ENCODE measurements at places on chromosomes 3 and 15. TPM values are rescaled to one million over a fixed set of nuclear protein-coding genes. Genes with fewer than 3 reads are reported as not detected.

DNA sequence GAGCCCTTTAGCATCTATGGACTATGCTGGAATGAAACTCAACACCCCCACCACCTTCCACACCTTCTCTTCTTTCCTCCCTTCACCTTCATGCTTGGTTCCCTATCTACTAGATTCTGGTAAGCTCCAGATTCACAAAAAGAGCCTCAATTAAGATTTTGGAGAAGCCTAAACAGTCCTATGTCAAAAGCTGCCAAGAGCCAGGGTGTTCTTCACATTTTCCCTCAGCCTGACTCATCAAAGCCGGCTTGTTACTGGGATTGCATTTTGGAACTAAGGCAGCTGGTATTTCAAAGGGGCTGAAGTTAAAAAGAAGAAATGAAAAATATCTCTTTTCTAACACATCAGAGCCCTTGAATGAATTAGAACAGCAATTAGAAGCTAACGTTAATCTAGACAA, 247.7 kb downstream of the MYRIP start:
- peak; percentile 39 for DNase-seq

DNA sequence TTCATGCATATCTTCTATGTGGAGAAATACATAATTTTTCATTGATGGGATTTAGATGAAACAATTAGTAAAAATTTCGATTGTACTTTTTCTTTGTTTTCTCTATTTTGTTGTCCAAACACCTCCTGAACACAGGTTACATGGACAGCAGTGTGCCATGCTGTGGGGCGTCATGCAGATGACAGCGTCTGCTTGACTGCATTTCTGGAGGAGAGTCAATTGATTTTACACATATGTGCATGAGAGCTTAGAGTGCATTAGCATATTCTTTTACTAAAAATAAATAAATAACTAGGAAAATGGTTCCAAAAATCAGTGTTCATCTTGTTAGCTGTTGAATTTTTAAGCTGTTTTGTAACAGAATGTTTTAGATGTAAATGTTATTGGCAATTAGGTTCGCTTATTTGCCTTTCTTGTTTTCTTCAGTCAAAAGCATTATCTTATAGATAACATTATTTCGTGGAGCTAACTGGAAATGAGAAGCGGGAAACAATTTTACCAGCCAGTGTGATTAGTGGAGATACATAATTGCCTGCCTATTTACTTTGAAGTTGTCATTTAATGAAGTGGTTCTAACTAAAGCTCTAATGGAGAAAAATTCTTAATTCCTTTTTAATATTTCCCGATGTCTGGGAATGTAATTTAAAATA, 82.7 kb upstream of the VGLL3 start:
- DNase-seq, result no peak

DNA sequence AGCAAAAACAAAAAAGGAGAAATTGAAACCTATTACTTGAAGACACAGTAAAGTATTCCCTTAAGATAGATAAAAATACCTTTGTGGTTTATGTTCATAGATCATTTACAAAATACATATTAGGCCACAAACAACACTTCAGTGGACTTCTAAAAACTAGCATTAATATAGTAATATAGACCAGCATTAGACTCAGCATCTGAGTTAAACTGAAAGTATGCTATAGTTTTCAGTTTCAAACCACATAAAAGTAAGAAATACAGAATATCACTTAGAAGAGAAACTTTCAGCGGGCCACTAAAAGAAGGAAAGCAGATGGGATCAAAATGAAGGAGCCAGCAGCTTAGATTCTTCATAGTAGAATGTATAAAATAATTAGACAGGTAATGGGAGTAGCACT, 86.6 kb downstream of the MSL2 start:
- DNase-seq, result no peak

DNA sequence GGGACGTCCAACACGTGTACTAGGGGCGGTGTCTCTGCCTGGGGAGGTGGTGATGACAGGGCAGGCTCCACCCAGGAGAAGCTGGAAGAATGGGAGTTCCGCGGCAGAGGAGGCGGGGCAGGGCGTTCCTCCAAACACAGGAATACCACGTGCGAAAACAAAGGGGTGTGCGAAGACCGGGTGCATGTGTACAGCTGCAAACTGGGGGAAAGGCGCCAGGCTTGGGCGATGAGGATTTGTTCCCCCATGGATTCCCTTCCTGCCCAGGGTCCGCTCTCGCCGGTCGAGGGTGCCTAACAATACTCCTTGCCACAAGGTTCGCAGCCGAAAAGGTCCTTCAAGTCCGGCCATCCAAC, 500 bp upstream of the ZSCAN2 start:
- DNase-seq, result peak; percentile 89

- DNase-seq, result no peak
Measured at GRCh38 chr15:98746375-98747155, 98.2 kb downstream of the IGF1R start.

DNA sequence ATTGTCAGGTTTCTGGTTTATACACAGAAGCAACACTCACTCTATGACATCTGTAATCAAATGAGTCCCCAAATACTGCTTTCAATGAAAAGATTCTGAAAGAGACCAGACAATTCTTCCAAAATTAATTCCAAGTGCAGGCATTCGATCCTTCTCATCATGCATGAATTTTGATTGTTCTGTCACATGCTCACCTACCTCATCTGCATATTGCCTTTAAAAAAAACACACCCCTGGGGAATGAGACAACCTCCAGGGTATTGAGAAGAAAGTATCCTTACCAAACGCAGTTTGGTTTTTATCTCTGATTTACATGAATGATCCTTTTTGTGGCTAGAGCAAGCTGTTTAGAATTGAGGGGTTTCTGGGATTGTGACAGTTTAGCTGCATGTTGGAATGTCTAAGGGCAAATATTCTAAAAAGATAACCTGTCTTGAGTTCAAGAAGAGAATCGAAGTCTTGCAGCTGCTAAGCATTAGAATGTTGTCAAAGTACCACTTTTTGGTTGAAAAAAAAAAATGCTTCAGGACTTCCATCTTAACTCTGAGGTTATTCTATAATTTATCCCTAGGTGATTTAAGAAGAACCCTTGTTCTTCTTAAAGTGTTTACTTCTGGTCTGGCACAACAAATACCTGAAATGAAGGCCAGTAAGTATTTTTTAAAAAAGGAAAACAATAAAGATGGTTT, 653.1 kb downstream of the RBMS3 start:
- no peak for DNase-seq

DNA sequence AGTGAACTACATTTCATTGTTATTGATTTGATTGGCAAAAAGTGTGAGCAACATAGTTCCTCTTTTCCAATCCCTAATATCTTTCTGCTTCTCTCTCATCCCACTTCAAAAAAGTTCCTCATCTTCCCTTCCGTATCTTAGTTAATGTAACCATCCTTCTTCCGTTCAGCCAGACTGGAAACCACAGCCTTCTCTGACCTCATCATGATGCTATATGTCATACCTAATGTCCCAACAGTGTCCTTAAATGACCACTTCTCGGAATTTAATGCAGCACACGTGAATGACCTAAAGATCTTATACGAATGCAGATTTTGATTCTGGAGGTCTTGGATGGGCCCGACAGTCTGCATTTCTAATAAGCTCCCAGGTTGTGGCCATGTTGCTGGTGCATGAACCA, 320.3 kb upstream of the SATB1 start:
- no peak for DNase-seq

- DNase-seq, result no peak
Measured at GRCh38 chr3:182892226-182892625, 88.1 kb downstream of the DCUN1D1 start.

DNA sequence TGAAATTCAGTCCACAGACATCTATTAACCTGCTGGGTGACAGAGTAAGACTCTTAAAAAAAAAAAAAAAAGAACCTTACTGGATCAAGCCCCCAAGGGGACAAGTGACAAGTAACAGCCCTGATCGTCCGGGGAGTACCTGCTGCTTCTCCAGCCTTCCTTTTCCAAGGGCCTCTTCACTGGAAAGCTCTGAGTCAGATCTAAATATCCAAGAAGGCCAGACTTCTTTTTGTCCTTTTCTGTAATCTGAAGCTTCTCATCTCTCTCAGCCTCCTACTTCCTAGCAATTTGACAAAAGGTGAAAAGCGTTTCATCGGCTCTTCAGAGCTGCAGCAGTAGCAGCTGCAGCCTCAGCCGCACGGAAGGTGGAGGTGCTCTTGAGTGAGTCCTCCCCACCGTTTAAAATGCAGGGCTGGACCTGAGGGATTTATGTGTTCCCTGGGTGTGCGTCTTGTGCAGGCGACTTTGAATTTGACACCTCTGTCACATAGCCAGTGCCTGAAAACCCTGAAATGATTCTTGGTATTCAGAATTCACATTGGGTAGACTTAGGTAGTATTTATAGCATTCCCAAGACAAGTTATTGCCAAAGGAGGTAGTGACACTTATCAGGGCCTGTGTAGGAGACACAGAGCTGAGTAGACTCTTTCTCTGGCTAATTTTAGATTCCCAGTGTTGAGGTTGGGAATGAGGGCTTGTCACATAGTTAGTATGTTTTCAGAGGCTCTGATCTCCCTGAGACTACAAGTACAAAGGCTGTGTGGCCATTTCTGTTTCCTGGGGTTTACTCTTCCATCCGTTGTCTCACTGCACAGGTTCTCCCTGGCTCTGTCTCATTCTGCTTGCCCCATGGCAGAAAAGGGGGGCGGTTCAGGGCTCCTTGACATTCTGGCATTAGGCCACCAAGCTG, 291.2 kb upstream of the C2CD4B start:
- DNase-seq, result no peak

GRCh38 chr3:4797201-4797705, 182.0 kb upstream of the BHLHE40 start:
- DNase-seq, result no peak

DNA sequence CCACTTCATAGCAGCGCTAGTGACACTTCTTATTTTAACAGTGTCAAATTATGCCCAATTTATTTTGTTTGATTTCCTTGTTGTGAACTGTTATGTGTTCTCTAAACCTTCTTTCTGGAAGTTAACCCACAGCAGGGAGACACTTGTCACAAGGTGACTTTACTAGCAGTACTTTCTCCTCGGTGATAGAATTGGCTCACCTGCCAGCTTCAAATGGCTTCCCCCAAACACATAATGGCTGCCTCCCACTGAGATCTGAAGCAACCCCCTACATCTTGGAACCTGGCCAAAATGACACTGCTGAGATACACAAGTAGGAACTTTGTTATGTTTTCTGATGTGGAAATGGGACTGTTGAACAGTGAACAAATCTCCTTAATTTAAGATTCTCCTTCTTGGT, 238.8 kb upstream of the DPH6 start:
- DNase-seq, result no peak

- DNase-seq, result no peak
Measured at GRCh38 chr3:124229420-124229819, 237.5 kb upstream of the ROPN1 start.

GRCh38 chr3:6182476-6182875, 678.4 kb upstream of the GRM7 start:
- DNase-seq, result no peak

DNA sequence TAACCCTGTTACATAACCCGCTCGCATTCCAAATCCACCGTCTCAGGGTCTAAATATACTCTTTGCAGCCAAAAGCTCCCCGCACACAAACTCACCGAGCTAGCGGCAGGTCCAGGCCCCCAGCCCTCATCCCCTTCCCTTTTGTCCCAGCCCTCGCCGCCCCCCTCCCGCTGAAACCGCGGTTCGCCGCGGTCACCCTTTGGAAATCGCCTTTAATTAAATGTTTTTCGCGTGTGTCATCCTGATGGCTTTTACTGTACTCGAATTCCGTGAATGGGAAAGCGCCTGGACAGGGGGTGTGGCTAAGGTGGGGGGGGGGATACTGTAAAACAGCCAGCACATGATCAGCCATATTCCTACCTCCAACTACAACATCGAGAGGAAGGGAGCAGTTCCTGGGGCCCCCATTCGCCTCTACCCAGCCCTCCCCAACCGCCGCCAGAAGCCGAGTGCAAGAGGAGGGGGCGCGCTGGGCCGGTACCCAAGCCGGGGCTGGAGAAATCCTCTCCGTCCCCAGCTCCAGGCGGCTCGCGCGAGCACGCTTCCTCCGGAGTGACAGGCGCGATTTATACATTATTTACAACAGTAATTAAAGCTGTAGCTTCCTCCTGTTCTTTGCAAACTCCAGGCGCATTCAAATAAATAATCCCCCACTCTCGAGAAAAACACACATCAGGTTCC, 1.7 kb downstream of the RORA start:
- DNase-seq, result peak; percentile 64

DNA sequence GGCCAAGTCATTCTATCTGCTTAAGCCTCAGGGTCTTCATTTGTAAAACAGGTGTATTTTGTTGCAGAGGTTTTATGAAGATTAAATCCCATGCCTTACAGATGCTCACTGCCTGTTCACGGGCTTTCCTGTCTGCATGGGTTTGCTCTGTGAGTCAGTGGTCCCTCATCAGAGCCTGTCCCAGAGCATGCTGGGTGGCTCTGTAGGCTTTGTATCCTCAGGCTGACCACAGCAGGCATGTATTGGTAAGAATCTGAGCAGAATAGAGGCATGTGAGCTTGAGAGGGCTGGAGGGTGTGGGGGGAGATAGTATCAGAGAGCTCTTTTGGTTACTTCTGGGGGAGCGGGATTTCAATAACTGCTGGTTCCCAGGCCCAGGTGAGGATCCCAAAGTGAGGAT, 45.4 kb upstream of the PLXNA1 start:
- DNase-seq, result no peak

GRCh38 chr3:68290333-68290732, 635.9 kb upstream of the SUCLG2 start:
- no peak for DNase-seq

DNA sequence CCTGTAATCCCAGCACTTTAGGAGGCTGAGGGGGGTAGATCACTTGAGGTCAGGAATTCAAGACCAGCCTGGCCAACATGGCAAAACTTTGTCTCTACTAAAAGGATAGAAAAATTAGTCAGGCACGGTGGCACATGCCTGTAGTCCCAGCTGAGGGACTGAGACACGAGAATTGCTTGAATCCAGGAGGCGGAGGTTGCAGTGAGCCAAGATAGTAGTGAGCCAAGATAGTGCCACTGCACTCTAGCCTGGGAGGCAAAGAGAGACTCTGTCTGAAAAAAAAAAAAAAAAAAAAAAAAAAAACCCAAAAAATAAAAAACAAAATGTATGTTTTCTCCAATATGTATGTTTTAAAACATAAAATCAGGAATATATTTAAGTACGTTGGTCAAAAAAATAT, 16.3 kb downstream of the TARS3 start:
- no peak for DNase-seq

- DNase-seq, result no peak
Measured at GRCh38 chr3:195183071-195183776, 87.7 kb downstream of the XXYLT1 start.

GRCh38 chr3:176351408-176351807, 845.9 kb downstream of the TBL1XR1 start:
- no peak for DNase-seq

ARPP19 gene
- total RNA-seq, result 106 TPM

DZIP3 gene
- total RNA-seq, result 9.0 TPM

PRKCD gene
- total RNA-seq, result 19.7 TPM

ACKR2 gene
- total RNA-seq, result not detected

MAGEL2 gene
- not detected for total RNA-seq

HYAL3 gene
- total RNA-seq, result 4.7 TPM

FAM81A gene
- not detected for total RNA-seq

CFAP100 gene
- not detected for total RNA-seq

ACSBG1 gene
- not detected for total RNA-seq

MYRIP gene
- 0.27 TPM for total RNA-seq
